ENCODE measurements at places on chromosomes 2 and 18.

- no peak for DNase-seq
Observed at GRCh38 chr18:59986139-59986538, 86.3 kb downstream of the PMAIP1 start.

GRCh38 chr2:42049221-42050009, 1.6 kb downstream of the PKDCC start:
- DNase-seq = no peak

DNA sequence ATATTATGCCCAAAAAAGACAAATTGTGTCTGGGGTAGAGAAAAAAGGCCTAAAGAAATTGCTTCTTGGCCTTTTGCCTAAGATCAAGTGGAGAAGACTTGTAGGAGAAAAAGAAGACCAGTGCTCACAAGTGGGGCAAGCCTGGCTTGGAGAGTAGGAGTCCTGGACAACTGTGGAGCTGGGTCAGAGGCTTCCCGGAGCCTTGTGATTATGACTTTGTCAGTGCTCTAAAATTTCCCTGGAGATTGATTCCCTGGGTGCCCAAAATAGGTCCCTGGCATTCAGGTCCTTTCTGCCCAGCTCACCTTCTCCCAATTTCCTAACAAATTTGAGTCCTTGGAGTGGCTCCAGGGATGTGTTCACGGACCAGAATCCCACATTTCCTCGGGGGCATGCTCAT, 787 bp upstream of the TRIM54 start:
- DNase-seq = no peak

- no peak for DNase-seq
Observed at GRCh38 chr2:222490131-222490530, 65.8 kb downstream of the SGPP2 start.

GRCh38 chr2:41267929-41268659, 779.7 kb upstream of the PKDCC start:
- no peak for DNase-seq

GRCh38 chr2:188497726-188498125, 206.1 kb downstream of the GULP1 start:
- DNase-seq = no peak

DNA sequence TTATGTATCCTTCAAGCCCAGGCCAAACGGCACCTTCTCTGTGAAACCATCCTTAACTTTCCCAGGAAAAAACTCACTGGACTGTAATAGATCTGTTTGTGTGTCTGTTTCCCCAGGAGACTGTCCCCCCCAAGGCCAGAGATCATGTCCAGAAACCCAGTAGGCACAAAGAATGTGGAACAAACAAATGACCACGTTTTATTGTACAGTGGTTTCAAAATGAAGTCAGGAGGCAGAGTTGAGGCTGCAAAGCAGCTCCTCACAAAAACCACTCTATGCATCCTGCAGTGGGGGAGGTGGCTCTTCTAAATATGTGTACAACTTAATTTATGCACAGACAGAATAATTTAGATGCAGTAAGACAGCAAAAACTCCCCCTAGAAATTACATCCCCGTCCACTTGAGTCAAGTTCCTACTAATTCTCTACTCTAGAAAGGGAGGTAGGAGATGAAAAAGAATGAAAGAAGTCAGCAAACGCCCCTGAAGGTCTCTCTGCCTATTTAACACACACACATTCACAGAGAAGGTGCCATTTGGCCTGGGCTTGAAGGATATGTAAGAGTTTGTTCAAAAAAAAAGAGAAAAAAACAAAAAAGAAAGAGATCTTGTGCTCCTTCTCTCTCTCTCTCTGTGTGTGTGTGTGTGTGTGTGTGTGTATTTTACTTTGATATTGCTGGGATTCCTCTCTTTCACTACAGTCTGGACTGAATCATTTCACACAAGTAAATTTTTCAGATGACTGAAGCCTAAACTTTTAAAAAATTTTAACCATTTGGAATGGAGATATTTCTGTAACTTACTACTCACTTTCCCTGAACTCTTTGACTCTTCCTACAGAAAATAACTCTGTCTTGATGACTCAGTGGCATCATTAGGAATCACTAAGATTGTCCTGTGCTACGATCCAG, 19.5 kb downstream of the BCL2 start:
- DNase-seq = no peak

GRCh38 chr2:195500879-195501278, 156.1 kb upstream of the SLC39A10 start:
- no peak for DNase-seq

DNA sequence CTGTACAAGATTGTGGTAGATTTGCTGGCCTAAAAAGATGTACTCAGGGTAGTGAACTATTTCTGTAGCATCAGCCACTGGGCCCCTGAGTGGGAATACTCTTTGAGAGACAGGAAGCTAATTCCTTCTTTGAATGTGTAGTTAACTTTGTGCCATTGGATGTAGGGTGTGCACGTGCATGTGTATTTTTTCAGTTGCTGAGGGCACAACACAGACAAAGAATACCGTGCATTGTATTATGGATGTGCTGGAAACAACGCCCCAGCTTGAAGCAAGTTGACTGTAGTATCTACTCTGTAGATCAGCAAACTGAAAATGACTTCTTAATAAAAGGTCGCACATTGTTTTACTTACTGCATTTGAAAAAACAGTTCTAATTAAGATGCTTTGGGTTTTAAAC, 14.1 kb downstream of the CRIM1 start:
- DNase-seq = no peak

- no peak for DNase-seq
Observed at GRCh38 chr2:54676656-54677055, 46.8 kb upstream of the EML6 start.

DNA sequence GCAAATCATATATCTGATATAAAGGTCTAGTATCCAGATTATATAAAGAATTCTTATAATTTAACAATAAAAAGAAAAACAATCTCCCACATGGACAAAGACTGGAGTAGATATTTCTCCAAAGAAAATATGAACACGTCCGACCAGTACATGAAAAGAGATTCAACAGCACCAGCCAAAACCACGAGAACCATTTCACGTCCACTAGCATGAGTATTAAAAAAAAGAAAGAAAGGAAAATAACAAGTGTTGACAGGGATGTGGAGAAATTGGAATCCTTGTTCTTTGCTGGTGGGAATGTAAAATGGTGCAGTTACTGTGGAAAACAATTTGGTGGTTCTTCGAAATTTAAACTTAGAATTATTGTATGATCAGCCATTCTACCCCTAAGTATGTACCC, 432.7 kb upstream of the TRIB2 start:
- no peak for DNase-seq

GRCh38 chr2:48259811-48260210, 270.1 kb upstream of the STON1 start:
- DNase-seq = no peak

DNA sequence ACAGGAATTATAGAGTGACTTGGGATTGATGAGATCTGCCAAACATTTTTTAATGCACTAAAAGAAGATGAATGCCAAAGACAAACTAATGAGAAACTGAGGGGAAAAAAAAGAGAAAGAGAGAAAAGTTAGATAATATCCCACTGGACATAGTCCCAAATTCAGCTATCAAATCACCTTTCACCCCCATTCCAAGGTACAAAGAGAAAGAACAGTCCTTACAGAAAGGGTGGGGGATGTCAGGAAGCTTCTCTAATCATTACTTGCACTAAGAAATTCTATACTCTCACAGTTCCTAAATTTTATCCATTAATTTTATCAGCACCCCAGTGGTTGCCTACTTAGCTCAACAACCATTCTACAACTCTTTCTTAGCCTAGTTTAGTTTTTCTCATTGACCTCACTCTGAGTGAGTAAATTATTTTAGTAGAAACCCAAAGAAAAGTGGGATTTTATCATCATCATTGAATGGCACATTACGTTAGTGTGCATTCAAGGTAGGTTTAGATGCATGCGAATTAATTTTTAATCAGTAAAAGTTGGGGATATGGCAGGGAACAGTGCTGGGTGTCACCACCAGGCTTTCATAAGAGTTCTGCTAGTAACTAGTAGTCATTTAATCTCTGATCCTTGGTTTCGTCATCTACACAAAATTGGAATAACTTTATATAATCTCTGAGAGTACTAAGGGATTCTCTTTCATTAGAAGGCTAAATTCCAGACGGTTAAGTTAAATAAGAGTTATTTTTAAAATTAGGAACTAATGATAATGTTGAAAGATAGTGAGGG, 85.3 kb upstream of the CYTIP start:
- DNase-seq = no peak

DNA sequence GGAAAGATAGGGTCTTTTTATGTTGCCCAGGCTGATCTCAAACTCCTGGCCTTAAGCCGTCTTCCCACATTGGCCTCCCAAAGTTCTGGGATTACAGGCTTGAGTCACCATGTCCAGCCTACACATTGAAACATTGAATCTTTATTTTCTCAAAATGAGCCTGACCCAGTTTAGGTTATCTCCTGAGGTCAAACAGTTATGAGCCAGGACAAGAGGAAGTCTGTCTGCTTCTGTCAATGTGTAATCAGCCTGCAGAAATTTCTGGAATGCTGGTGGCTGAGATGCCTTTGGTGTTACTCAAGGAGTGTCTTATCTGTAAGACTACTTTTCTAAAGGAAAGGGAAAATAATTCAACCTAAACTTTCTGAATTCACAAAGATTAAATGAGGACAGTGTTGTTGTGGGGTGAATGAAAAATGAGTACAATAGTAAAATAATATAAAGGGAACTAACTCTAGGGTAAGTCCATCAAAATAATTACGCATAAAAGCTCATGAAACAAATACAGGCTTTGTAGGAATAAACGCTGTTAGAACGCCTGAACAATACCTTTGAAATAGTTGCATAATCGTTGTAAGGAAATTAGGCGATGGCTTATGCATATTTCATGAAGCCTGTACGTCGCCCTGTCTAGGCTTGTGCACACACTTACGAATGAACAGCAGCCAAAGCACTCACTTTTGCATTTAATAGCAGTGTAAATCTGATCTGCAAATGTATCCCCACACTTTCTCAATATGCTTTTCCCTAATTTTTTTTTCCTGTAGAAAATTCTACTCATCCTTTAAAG, 260.8 kb downstream of the RDH14 start:
- no peak for DNase-seq

GRCh38 chr2:48530033-48530811, at the start of gene STON1:
Gene STON1, plus strand, starts transcription at chr2:48530154. Its CDS starts 50,480 bp downstream, at chr2:48580634.
- no peak for DNase-seq

- no peak for DNase-seq
Observed at GRCh38 chr2:1728821-1729220, 15.5 kb downstream of the PXDN start.

GRCh38 chr18:22742409-22742808, 190.7 kb upstream of the RBBP8 start:
- DNase-seq = no peak

DNA sequence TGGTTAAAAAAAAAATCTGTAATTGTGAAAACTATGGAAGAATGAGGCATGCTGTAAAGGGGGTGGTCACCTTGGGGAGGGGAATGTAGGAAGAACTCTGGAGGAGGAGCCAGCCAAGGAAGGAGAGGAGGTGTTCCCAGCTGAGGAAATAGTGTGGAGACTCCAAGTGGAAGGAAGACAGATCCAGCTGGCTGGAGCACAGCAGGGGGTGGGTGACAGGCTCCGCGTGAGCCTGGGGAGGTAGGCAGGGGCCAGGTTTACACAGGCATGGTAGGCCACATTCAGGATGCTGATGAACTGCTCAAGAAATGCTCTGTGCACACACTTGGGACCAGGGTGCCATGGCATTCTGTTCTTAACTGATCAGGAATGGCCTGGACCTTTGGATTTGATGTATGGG, 16.8 kb downstream of the AFF3 start:
- DNase-seq = no peak

DNA sequence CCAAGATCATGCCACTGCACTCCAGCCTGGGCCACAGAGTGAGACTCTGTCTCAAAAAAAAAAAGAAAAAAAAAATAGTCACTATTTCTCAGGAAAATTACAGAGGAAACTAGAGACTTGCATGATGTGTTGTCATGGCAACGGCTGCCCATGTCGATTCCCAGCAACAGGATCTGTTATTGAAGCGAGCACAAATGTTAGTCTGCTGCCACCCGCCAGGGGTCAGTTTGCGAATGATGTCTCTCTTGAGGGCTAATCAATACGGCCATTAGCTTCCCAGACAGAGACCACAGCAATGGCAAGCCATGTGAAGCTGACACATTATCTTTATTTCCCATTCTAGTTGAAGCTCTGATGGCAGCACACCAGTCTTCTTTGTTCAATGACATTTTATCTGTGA, 32.4 kb upstream of the ACYP2 start:
- no peak for DNase-seq

DNA sequence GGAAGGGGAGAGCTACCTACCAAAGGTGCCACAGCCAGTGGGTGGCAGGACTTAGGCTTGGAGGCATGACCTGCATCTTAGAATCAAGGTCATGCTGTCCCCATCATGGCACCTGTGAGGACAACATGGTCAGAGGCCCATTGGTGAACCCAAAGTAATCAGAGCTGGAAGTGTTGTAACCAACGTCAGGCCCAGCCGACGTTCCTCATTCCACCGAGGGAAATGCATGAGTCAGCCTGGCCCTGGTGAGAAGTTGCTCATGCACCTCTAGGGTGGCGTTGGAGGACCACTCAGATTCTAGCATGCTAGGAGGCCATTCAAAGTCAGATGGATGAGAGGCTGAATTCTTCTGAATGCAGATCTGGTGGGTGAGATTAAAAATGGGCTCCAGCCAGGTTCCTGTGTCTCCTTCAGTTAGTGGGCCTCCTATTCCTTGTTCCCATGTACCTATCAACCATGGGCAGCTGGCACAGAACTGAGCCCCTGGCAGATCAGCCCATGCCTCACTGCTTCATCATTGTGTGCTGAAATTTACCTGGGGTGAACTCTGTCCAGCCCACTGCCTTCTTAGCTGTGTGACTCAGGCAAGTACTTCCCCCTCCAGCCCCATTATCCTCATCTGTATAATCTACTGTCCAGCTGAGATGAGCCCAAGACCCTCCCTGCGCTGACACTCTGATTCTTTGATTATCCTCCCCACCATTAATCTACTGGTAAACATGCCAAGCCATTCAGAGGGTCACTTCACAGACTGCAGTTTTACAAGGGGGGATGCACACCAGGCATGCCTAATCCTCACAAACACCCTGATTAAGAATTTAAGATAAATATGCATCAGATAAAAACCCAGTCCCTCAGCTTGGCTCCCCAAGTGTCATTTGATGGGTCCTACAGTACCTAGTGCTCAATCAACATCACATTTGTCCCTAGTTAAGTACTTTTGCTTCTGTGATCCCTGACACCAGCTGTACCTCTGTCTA, 14.0 kb downstream of the SLC14A2 start:
- DNase-seq = no peak

- DNase-seq = no peak
Observed at GRCh38 chr2:41420219-41420618, 627.6 kb upstream of the PKDCC start.

DNA sequence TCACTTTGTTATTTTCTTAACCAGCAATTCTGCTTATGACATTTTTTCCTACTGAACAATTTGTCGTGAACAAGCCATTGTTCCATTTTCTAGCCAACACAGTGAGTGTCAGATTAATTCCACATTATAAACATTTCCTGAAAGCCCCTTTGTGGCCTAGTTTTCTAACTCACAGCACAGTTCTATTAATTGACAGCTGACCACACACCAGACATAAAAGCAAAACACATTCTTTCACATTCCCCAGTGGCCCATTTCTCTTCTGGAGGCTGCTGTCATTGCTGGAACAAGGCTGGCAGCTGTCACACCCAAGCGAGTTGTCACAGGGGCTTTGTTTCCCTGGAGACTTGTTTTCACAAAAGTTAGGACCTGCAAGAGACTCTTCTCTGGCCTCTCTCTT, 50.7 kb downstream of the RNF152 start:
- no peak for DNase-seq

GRCh38 chr2:140863713-140864112, 1267.1 kb downstream of the LRP1B start:
- no peak for DNase-seq

- no peak for DNase-seq
Observed at GRCh38 chr2:169110916-169111315, 41.6 kb downstream of the DHRS9 start.

- no peak for DNase-seq
Observed at GRCh38 chr18:10508591-10508990, 17.2 kb upstream of the NAPG start.

All from activated CD8-positive, alpha-beta memory T cell treated with anti-CD3 and anti-CD28 coated beads for 48 hours (primary cell).